ENCODE measurements at places on chromosomes 5 and 9.

DNA sequence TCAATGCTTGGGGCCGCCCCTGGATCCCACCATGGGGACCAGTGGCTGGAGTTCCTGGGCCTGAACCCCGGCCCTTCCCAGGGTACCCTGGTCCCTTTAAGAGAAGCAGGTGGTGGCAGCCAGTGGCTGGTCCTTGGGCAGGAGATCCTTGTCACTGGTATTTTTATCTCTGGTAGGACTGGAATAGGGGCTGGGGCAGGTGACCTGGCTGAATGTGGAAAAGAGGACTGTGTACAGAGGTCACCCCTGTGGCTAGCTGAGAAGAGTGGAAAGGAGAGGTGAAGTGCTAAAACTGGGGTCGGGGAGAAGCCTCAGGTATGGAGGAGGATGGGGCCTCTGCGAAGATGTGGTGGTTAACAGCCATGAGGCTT, 7.0 kb downstream of the CRAT start:
- DNase-seq = no peak

- no peak for DNase-seq
Measured at GRCh38 chr5:43663916-43664315, 60.9 kb downstream of the NNT start.

- no peak for DNase-seq
Measured at GRCh38 chr5:53923961-53924360, 363.5 kb downstream of the NDUFS4 start.

GRCh38 chr5:177983763-177984583, 12.1 kb downstream of the PROP1 start:
- no peak for DNase-seq

- peak; percentile 51 for DNase-seq
Measured at GRCh38 chr9:125889112-125889475, 141.9 kb downstream of the PBX3 start.

DNA sequence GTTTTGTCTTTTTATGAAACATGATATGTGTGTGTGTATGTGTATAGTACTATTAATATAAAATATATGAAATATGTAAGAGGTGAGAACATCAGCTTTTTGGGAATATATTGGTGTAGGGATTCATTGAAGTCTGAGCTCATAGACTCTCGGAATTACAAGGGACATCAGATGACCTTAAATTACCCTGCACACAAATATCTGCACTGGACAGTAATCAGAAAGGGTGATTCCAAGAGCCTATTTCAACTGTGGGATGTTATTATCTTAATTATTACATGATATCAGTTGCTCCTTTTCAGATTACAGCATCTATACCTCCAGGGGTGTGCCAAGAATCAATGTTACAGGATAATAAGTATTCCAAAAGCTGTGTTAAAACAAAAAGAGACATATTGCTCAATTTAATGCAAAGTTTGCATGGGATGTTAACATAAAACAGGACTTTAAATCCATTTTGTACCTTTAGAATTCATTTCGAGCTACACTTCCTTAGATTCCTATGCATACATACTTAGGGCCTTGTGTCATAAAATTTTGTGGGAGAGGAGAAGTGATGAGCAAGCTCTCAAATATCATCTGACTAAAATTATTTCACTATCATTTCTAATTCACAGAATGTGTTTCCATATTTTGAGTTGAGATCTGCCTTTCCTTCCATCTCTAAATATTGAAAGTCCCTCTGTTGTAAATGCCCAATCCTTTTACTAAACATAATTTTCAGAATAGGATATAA, 365.2 kb downstream of the BRINP1 start:
- no peak for DNase-seq

DNA sequence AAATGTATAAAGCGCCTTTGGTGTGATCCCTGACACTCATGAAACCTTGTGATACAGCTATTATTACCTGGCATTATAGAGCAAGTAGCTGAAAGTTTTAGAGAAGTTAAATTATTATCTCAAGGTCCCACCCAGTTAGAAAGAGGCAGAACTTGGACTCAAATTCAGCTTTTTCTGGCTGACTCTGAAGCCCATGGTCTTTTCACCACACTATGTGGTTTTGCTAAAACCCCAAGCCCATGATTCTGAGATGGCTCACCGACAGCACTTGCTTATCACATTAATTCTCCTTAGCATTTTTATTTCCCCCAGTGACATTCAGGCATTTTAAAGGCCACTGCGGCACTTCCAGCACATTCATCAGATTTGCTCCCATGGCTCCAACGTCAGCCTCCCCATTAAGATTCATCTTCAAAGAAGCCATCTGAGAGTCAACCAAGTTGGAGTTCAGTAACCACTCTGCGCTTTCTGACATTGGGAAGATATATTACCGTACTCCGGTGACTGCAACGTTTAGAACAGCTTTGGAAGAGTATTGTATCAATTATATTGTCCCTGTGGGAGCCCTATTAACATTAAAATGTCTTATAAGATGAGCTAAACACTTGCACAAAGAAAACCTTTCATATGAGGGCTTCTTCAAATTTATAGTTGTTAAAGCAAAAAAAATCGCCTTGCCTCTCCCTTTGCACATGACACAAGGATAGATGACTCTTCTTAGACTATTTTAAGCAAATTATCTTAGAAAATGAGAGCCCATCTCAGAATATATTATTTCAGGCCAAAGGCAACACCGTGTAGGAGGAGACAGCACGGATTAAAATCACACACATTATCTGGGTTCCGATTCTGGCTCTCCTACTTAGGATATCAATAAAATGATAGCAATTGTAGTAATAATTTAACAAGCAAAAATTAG, 638.1 kb downstream of the ACTL7B start:
- no peak for DNase-seq

GRCh38 chr9:124818431-124819281, 34.6 kb upstream of the WDR38 start:
- no peak for DNase-seq

GRCh38 chr5:147668385-147668784, 114.1 kb downstream of the JAKMIP2 start:
- DNase-seq = no peak

GRCh38 chr5:90956511-90957097, 398.0 kb downstream of the ADGRV1 start:
- DNase-seq = no peak

GRCh38 chr5:139650031-139650688, 2.0 kb downstream of the CXXC5 start:
- peak; percentile 66 for DNase-seq

DNA sequence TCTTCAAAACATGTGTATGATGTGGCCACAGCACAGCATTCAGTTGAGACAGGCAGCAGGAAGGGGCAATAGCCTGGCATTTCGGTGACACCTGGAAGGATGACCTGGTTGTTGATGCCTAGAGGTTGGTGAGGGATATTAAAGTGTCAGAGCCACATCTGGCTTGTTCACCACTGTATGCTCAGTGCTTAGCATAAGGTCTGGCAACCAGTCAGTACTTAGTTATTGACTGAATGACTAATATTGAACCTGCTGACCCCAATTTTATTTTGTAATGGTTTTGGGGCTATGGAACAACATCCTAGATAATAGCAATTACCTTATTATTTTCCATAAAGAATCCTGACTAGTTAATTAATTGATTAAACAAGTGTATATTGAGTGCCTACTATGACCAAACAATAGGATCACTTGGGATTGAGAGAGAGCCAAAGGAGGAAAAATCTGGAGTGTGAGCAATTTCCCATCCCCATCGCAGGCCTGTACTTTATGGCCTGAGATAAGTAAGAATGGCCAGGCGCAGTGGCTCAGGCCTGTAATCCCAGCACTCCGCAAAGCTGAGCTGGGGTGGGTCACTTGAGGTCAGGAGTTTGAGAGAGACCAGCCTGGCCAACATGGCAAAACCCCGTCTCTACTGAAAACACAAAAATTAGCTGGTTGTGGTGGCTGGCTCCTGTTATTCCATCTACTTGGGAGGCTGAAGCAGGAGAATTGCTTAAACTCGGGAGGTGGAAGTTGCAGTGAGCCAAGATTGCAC, 85.4 kb upstream of the PLPP1 start:
- DNase-seq = no peak

DNA sequence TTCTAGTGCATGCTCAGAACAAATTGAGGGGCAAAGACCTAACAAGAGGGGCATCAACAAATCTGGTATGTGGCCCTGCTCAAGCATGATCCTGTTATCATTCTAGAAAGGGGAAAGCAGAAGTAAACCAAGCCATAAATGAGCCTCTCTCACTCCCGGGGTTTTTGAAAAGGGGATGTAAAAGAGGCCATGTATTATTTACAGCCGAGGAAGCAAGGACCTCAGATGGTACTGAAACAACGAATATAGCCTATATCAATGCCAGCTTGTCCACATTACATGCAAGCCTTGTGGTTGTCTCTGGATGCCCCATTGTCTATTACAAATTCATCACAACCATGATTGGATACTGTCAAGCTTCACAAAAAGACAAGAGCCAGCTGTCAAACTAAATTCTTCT, 211.3 kb downstream of the DCP2 start:
- DNase-seq = no peak

- peak; percentile 20 for DNase-seq
Measured at GRCh38 chr5:40904205-40904993, 4.9 kb upstream of the C7 start.

- no peak for DNase-seq
Measured at GRCh38 chr5:42612750-42613366, 143.8 kb upstream of the CCDC152 start.

DNA sequence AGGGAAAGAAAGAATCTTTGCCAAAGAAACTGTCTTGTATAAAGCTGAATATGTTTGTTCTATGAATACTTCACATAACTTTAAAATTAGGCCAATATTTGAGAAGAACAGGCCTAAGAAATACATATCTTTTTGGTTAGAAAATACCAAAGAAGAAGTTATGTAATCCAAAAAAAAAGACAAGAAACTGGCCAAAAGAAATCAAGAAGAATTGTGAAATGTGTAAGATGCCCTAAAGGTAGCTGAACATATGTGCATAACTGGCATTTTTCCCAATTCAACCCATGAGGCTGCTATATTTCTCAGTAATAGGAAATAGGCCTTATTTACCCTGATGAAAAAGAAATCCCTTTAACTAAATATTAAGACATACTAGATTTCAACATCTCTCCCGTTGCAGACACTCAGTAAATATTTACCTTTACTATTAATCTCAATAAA, 290.0 kb downstream of the CETN3 start:
- no peak for DNase-seq

DNA sequence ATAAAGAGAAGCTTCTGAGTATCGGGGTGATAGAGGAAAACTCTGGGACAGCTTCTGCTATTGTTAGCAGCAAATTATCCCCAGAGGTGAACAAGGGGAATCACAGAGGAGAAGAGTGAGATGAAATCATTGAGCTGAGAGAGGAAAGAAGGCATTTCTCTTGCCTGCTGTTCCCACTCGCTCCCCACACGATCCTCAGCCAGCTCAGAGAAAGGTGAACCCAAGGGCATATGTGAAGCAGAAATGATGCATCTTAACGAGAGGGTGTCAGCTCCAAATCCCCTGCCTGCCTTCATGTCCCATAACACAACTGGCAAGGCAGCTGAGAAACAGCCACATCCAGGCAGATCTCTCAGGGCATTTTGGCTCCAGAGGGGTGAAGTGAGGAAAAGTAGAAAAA, 111.6 kb downstream of the BRINP1 start:
- no peak for DNase-seq

DNA sequence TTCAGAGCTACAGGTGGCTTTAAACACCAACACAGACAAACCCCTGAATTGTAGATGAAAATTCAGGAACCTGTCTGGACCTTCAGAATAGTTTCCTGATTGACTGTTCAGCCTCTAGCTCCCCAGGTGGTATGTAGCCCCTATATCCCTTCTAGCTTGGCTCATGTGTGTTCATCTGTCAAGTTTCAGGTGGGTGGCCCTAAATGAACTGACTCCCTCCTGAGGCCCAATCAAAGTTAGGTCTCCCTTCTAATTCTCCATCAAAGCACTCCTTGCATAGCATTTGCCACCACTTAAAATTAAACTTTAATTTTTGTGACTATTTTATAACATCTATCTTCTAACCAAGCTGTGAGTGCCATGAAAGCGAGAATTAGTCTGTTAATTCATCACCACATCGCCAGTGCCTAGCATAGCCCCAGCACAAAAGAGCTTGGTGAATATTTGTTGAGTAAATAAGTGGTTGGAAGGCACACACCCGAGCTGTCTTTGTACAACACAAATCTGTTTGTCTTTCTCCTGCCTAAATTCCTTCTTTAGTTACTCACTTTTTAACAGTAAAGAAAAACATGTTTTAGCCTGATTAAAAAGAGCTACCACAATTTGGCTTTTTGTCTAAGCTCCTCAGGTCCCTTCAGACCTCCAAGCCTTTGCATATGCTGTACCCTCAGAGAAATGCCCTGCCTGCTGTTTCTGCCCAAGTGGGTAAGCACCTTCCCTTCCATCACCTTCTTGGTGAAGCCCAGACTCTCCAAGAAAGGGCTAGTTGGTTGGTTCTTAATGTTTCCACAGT, 138.1 kb upstream of the HMHB1 start:
- no peak for DNase-seq

- no peak for DNase-seq
Measured at GRCh38 chr9:92661743-92662142, 8.2 kb downstream of the IPPK start.

DNA sequence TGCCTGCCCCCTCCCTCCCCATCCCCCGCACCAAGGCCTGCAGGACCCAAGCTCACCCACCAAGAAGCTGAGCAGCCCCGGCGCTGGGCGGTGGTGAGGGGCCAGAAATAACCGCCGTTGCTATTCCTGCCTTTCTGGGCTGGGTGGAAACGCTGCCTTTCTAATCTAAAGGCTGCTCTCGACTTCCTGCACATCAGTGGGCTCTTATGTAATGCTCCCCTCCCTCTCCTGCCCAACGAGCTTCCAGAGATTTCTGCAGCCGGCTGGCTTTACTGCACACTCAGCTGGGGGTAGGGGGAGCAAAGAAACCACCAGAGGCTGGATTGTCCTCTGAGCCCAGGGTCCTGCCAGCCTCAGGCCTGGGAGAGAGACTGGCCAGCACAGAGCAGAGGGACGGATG, 6.9 kb upstream of the EGR1 start:
- peak; percentile 57 for DNase-seq

DNA sequence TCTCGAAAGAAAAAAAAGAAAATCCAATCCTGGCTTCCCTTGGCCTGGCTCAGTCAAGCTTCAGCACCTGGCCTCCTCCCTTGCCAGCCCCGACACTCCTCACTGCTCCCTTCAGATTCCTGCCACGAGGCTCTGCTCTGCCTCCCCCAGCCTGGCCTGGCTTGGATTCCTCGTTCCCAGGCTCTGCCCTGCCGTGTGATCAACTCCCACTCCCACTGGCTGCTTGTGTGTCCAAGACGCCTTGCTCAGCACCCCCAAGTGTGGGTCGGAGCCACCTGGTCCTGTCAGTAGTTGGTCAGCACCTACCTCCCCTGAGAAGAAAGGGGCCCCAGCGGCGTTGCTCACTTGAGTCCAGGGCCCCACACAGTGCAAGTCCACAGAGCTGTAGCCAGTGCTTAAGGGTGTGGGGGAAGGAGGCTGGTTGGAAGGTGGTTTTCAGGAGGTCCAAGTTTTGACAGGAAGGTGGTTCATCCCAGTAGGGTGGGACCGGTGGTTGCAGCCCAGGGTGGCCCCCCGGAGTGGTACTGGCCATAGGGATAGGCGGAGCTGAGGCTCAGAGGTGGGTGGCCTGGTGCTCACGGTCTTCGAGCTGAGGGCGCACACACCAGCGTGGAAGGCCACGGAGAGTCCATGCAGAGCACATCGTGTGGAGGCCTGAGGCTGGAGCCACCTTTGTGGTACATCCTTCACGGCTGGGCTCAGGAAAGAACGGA, 46.4 kb downstream of the JADE2 start:
- DNase-seq = no peak
